Smooth muscle cell of the coronary artery (primary cell): ENCODE measurements at places on chromosomes 2 and 18. TPM values are rescaled to one million over a fixed set of nuclear protein-coding genes. Genes with fewer than 3 reads are reported as not detected.

TMEM178A gene
- total RNA-seq: 0.23 and 3.5 TPM in 2 replicates

NAT8 gene
- not detected in 2 replicates for total RNA-seq

UGT1A10 gene
- total RNA-seq: 0.23 TPM in 1 of 2 replicates, not detected in the other

IL37 gene
- total RNA-seq: not detected in 2 replicates

ANAPC1 gene
- total RNA-seq: 40.7 and 50.5 TPM in 2 replicates

RAPGEF4 gene
- 0.90 and 3.0 TPM in 2 replicates for total RNA-seq

SCG2 gene
- total RNA-seq: 1.3 and 36.4 TPM in 2 replicates

DCC gene
- not detected in 2 replicates for total RNA-seq

VIL1 gene
- under 0.01 TPM in 1 of 2 replicates, not detected in the other for total RNA-seq

CFC1 gene
- not detected in 2 replicates for total RNA-seq

POTEJ gene
- total RNA-seq: not detected in 2 replicates

CXCR4 gene
- 0.83 and 6.6 TPM in 2 replicates for total RNA-seq

OST4 gene
- total RNA-seq: 710 and 956 TPM in 2 replicates

WDFY1 gene
- 111 and 292 TPM in 2 replicates for total RNA-seq

DSC1 gene
- not detected in 2 replicates for total RNA-seq

TBR1 gene
- total RNA-seq: not detected in 2 replicates

ACMSD gene
- not detected in 2 replicates for total RNA-seq

ATAD2B gene
- total RNA-seq: 7.5 and 8.6 TPM in 2 replicates

DHRS9 gene
- not detected in 2 replicates for total RNA-seq

PSMA8 gene
- not detected in 2 replicates for total RNA-seq

ABHD3 gene
- 4.7 and 7.8 TPM in 2 replicates for total RNA-seq

COLEC11 gene
- 0.53 and 1.1 TPM in 2 replicates for total RNA-seq

FOXD4L1 gene
- under 0.01 and 0.12 TPM in 2 replicates for total RNA-seq

TRIM43 gene
- total RNA-seq: not detected in 2 replicates

CTIF gene
- total RNA-seq: 20.6 and 36.8 TPM in 2 replicates

MTCL1 gene
- total RNA-seq: 26.7 and 68.1 TPM in 2 replicates

VIT gene
- 0.15 and 7.1 TPM in 2 replicates for total RNA-seq

PARD6G gene
- 0.75 and 2.3 TPM in 2 replicates for total RNA-seq

RPRM gene
- not detected in 2 replicates for total RNA-seq

HOXD13 gene
- total RNA-seq: not detected in 2 replicates

ARPC2 gene
- 221 and 388 TPM in 2 replicates for total RNA-seq

SPHKAP gene
- not detected in 2 replicates for total RNA-seq

FEV gene
- not detected in 2 replicates for total RNA-seq

EVX2 gene
- total RNA-seq: not detected in 2 replicates

TTC31 gene
- 7.8 and 8.2 TPM in 2 replicates for total RNA-seq

TRPM8 gene
- total RNA-seq: 0.59 TPM in 1 of 2 replicates, not detected in the other

DGUOK gene
- total RNA-seq: 18.3 and 54.3 TPM in 2 replicates

REG3A gene
- not detected in 2 replicates for total RNA-seq

C2orf80 gene
- not detected in 2 replicates for total RNA-seq

LYG2 gene
- not detected in 2 replicates for total RNA-seq

AQP12A gene
- total RNA-seq: not detected in 2 replicates

ZNF397 gene
- total RNA-seq: 10.3 and 18.3 TPM in 2 replicates

AQP4 gene
- not detected in 2 replicates for total RNA-seq

DLX1 gene
- total RNA-seq: 0.38 TPM in 1 of 2 replicates, not detected in the other

FTCDNL1 gene
- total RNA-seq: 0.30 and 1.4 TPM in 2 replicates

TEX44 gene
- total RNA-seq: not detected in 2 replicates

TXNDC2 gene
- not detected in 2 replicates for total RNA-seq

ARMC9 gene
- 93.4 and 147 TPM in 2 replicates for total RNA-seq

PAX8 gene
- total RNA-seq: 0.35 TPM in 1 of 2 replicates, not detected in the other

NR4A2 gene
- total RNA-seq: 0.08 TPM in 1 of 2 replicates, not detected in the other

PDE1A gene
- total RNA-seq: 6.5 and 26.8 TPM in 2 replicates
